IPS DF 6.9 (cell line): ENCODE measurements at places on chromosomes 5 and 9.

- DNase-seq: no peak
Observed at GRCh38 chr9:90259311-90260246, 383.0 kb downstream of the DIRAS2 start.

DNA sequence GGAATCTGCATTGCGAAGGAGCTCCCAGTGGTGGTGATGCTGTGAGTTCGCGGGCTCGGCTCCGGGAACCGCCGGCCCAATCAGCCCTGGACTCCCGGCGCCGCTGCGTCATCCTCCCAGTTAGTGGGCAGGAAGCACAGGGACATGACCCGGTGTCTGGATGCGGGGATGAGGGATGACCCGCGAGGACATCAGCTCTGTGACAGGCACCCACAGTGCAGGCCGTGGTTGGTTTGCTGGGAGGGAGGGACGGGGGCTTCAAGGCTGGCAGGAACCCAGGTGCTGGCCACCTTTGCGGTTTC is 996 bp downstream of the NXNL2 start:
- no peak for DNase-seq

DNA sequence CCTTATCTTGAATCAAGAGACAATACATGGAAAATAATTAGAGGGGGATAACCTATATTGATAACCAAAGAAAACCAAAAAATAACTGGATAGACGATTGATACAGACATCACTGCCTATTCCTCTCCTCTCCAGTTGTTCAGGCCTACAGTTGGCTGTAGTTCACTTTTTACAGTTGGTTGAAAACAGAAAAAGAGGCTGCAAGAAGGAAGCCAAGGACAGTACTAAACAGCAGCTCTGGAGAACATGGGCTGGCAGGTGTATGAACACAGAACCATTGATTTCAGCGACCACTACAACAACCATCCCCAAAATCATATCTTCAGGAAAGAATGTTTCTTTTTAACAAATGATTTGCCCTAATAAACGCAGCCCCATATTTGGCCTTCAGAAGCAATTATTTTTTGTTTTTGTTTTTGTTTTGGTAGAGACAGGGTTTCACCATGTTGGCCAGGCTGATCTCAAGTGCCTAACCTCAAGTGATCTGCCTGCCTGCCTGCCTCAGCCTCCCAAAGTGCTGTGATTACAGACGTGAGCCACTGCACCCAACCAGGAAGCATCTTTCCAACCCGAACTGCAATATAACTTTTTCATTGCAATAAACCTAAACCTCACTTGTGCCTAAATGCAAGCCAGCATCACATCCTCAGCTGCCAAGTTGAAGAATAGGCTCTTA is 64.3 kb downstream of the MLLT3 start:
- no peak for DNase-seq

DNA sequence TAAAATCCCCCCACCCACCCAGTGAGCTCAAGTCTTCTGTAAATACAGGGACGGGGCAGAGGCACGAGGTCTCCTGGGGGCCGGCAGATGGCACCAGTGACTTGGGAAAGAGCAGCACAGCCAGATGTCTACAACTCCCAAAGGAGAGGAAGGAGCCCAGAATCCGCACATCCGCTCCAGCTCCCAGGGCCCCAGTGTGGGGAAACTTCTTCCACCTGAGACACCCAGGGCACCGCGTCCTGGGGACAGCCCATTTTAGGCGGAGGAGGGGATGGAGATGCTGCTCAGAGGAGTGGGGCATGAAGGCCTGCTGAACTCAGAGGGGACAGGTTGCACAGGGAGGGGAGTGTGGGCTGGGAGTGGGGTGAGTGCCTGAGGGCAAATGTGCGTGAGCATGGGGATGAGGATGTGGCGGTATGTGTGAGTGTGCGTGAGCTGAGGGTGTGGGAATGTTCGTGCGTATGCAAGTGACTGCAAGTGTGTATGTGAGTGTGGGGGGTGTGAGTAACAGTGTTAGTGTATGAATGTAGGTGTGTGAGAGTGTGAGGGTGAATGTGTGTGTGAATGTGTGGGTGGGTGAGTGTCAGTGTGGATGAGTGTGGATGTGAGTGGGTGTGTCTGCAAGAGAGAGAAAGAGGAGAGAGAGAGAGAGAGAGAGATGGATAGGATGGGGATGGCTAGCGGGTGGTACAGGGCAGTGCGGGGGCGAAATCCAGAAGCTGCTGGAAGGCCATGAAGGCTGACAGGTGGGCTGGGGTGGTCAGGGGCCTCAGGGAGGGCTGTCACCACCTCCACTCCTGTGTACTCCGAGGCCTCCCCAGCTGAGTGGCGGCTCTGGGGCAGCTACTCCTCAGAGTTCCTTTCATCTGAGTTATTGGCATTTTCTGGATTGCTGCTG is 63.5 kb downstream of the DUSP1 start:
- DNase-seq: no peak

- DNase-seq: no peak
Observed at GRCh38 chr9:112842555-112842954, 48.1 kb downstream of the SLC46A2 start.

GRCh38 chr9:112074250-112075008 is 100.7 kb downstream of the SUSD1 start:
- no peak for DNase-seq

GRCh38 chr9:131651599-131651998 is 88.3 kb downstream of the RAPGEF1 start:
- DNase-seq: no peak

DNA sequence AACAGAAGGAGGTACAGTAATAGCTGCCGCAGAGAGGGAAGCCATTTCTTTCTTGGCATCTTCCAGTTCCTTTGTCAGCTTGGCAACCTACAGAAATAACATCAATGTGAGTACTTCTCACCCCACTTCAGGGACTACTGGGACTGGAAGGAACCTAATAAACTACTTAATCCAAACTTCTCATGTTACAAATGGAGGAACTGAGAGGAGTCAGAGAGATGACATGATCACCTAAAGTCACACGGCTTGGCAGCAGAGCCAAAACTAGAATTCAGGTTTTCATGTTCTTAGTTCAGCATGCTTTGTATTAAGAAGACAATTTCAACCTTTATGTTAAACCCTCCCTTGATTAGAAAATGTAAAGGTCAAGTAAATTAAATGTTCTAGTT is 44.7 kb downstream of the DIAPH1 start:
- no peak for DNase-seq

DNA sequence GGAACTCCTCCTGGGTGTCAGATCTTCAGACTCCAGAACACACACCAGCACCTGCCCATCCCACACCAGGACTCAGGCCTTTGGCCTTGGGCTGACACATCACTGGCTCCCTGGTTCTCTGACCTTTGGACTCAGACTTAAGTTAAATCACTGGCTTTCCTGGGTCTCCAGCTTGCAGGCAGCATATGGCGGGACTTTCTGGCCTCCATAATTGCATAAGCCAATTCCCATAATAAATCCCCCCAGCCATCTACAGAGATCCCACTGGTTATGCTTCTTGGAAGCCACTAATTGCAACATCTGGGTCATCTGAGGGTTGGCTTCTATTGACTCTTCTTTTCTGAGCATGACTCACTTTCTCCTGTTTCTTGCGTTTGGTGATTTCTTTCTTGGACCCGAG is 80.3 kb upstream of the SARDH start:
- DNase-seq: no peak

DNA sequence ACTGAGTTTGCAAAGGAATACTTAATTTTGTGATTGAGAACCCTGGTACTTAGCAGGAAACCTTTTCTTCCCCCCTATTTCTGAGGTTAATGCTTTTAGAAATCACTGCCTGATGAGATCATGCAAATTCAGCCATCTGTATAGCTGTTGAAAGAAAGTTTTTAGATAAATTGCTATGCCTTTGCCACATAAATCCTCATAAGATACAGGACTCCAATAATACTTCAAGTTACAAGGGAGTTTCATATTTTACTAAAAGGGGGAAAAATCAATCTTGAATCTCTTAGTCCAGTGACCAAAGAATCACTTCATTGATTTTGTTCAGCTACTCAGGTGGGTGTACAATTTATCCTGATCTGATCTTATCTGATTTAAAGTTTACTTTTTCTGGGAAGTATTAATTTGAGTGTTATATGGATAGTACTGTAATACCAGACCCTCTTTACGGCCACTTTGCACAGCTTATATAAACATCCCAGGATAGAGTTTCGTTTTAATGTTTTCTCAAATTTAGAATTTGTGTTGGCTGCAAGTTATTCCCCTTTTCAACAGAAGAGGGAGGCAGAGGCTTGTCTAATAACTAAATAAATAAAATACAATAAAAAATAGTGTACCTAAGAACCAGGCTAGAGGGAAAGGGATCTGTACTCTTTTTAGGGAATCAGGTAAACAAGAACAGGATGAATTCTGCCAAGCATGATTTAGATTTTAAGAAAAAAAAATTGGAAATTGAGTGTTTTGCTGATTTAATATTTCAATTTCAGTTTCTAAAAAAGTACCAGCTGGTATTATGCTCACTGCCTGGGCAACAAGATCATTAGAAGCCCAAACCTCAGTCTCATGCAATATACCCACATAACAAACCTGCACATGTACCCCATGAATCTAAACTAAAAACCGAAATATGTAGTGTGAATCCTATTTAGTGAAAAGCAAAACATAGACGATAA is 69.1 kb downstream of the PSAT1 start:
- DNase-seq: no peak

DNA sequence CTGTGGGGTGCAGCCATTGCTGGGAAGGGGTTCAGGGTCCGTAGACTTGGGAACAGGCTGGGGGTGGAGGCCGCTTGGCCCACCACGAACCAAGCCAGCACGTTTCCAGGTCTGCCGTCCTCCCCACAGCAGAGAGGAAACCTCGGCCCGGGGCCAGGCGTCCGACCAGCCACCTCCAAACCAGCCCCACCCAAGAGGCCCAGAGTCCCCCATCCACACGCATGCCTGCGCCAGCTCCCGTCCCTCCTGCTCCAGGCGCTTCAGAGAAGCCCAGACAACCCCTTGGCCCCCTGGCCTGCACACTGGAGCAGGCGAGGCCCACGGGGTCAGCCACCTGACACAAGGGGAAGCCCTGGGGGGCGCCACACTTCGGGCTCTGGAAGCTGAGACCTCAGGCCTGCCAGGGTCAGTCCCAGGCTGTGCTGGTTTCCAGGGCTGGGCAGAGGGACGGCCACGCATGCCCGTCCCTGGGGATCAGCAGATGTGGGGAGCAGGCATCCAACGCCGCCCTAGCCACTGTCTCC is 6.3 kb downstream of the DNLZ start:
- no peak for DNase-seq
